ENCODE measurements at places on chromosomes 3 and 15.

GRCh38 chr3:49386056-49386756 is 25.6 kb downstream of the RHOA start:
- peak; percentile 56 for DNase-seq

DNA sequence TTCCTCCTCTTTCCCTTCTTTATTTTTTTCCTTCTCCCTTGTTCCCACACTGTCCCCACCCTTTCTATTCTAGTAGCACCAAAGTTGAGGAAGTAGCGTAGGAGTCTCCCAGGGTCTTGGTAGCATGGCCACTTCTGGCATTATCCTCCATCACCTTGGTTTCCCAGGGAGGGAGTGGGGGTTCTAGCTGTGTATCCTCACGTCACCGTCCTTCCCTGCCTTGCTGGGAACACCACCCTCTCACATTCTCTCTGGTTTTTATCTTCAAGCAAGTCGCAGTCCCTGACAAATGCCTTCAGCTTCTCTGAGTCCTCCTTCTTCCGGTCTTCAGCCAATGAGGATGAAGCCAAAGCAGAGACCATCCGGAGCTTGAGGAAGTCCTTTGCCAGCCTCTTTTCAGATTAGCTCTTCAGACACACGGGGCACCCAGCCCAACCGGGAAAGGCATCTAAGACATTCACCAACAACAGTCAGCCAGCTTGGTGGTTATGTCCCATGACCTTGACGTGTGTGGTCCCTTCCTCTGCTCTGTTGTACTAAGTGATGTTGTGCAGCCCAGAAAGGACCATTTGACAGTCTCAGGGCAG is 31.6 kb upstream of the TIMP4 start:
- DNase-seq, result no peak

DNA sequence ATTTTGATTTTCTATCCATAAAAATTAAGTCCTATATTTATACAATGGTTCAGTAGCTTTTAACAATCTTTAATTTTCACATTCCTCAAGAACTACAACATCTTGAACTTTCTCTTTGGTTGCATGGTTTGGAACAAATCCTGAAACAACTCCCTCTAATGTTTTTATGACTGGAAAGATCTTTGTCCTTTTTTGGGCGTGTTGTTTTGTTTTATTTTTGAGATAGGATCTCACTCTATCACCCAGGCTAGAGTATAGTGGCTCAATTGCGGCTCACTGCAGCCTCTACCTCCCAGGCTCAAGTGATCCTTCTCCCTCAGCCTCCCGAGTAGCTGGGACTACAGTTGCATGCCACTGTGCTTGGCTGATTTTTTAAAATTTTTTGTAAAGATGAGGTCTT is 4.0 kb downstream of the STX19 start:
- no peak for DNase-seq

- DNase-seq, result peak; percentile 93
Observed at GRCh38 chr15:48590723-48591122, 54.8 kb downstream of the FBN1 start.

GRCh38 chr3:99872923-99873254 is 55.2 kb downstream of the CMSS1 start:
- DNase-seq, result peak; percentile 69

GRCh38 chr3:141122455-141123030 is 71.4 kb downstream of the SPSB4 start:
- DNase-seq, result no peak

DNA sequence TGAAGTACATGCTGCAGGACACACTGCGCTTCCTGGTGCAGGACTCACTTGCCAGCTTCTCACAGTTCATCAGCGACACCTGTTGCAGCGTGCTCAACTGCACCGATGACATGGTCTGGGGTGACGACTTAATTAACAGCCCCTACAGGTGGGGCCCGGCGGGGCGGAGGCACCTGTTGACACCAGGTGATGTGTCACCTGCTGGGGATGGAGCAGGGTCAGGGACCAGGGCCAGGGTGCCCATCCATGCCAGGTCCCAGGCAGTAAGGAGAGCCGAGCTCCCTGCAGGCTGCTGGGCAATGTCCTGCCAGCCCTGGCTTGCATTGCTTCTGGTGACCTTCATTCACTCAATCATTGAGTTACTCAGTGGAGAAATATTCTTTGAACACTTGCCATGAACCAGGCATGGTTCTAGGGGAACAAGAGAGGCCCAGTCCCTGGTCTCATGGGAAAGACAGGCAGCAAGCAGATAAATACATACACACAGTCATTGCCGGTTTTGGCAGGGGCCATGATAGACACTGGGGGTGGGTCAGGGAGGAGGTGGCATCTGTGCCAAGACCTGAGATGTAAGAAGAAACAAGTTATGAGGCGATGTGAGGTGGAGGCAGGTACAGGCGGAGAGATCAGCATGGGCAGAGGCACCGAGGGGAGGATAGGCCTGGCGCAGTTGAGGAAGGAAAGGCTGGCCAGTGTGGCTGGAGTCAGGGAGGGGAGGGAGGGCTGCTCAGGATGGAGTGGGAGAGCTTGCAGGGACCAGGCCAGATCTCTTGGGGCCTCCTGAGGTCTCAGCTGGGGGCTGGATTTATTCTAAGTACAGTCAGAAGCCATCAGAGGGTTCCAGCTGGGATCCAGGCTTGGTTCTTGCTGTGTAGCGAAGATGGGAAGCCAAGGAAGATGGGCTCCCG is 30.8 kb downstream of the DNAH1 start:
- no peak for DNase-seq

DNA sequence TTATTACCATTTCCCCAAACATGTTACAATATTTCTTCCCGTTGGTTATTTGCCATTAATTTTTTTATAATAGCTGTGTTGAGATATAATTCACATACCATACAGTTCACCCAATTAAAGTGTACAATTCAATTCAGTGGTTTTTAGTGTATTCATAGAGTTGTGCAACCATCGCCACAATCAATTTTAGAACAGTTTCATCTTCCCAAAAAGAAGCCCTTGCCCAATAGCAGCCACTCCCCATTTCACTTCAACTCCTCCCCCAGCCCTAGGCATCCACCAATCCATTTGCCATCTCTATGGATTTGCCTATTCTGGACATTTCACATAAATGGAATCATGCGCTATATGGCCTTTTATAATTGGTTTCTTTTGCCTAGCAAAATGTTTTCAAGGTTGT is 225.1 kb downstream of the EPHB1 start:
- DNase-seq, result peak; percentile 11

DNA sequence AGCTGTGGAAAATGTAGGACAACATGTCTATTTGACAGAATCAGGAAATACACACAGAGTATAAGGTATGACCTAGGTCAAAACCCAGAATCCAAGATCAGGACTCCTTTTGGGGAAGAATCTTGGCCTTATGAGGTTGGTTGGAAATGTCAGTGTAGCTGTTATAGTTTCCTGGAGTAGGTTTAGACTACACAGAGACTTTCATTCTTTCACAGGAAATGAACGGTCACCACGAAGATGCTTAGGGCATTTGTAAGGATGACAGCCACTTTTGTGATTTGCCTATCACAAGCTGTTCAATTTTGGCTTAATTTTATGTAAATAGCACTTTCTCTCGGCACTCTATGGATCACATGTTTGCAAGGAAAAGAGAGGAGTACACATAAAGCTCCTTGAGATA is 18.6 kb upstream of the ZBTB20 start:
- no peak for DNase-seq

DNA sequence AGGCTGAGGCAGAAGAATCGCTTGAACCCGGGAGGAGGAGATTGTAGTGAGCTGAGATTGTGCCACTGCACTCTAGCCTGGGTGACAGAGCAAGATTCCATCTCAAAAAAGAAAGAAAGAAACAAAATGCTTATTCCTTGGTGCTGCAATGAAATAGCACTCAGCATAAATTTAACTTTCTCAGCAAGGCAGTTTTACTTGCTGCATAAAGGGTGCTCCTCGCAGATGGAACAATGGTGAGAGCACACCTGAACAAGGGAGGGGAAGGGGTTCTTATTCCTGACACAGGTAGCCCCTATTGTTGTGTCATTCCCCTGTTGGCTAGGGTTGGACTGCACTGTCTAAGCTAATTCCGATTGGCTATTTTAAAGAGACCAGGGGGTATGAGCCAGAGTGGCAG is 17.1 kb downstream of the PAK2 start:
- DNase-seq, result no peak

DNA sequence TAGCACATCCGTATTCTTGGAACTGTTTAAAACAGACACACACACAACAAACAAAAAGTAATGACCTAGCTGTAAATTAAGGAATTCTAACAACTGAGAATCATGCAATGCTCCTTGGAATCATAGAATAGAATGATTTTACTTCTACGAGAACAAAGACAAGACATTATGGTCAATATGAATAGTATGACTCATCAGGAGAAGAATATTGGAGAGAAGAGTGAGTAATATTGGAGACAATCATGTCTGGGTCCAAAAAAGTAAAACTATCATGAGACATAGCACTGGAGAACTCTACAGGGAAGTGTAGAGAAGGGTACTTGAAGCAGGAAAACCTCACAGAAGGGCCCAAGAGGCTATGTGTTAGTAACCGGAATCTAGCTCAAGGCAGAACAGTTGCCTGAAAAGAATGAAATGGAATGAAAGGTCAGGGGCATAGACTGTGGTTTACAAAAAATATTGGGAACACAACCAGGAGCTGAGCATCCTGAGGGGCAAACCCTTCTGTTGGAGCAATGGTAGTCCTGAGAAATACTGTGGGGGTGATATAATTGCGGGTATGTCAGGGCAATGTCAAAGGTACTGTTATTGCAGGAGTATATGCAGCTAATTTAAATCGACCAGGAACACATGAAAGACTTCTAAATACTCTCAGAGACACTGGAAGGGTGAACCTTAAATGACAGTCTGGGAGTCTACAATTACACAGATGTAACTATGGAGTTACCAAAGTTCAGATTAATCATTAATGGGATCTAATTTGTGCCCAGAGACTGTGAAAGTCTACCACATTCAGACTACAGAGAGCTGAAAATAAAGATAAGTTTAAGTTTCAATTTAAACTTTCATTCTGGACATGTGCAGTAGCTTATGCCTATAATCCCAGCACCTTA is 201.2 kb downstream of the BCHE start:
- DNase-seq, result no peak

- DNase-seq, result no peak
Observed at GRCh38 chr15:56944485-56944884, 26.0 kb downstream of the TCF12 start.

DNA sequence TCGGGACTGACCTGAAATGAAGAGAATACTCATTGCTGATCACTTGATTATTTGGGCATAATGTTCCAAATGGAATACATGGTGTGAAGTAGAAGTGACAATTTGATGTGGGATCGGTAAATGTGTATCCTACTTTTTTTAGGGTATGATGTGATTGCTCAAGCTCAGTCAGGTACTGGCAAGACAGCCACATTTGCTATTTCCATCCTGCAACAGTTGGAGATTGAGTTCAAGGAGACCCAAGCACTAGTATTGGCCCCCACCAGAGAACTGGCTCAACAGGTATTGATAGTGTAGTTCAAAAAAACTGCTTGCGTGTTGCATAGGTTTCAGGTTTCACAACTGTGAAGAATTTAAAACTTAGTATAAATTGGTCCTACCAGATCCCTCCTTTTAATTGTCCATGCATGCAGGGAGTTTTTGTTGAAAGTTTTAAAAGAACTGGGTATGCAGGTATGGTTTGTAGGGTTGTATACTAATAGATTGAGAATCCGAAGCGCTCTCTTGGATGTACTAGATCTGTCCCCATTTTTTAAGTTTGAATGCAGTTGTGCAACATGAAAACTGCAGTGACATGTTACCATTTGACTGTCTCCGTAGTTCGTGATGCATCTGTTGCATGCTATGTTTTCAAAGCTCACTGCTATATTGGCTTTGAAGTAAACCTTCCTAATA is 1.6 kb downstream of the EIF4A2 start:
- no peak for DNase-seq

- no peak for DNase-seq
Observed at GRCh38 chr3:49501842-49502241, 31.8 kb downstream of the DAG1 start.

GRCh38 chr15:90966262-90966661 is 11.6 kb downstream of the RCCD1 start:
- DNase-seq, result no peak

DNA sequence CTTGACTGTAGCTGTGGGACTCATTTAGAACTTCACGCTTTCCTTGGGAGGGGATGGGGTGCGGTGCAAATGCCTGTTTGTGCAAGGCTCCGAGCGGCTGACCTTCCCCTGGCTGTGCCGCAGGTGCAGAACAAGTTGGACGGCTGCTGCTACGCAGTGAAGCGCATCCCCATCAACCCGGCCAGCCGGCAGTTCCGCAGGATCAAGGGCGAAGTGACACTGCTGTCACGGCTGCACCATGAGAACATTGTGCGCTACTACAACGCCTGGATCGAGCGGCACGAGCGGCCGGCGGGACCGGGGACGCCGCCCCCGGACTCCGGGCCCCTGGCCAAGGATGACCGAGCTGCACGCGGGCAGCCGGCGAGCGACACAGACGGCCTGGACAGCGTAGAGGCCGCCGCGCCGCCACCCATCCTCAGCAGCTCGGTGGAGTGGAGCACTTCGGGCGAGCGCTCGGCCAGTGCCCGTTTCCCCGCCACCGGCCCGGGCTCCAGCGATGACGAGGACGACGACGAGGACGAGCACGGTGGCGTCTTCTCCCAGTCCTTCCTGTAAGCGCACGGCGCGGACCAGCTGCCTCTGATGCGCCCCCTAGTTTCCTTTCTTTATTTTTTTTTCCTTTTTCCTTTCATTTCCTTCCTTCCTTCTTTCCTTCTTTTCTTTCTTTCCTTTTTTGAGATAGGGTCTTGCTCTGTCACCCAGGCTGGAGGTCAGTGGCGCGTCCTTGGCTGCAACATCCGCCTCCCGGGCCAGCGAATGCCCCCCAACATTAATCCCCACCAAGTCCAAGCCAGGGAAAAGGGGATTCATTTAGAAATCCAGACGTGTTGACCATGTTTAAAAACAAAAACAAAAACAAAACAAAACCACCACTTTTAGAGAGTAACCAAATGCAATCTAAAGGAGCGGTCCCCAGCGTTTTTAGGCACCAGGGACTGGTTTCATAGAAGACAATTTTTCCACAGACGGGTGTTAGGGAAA is 42.7 kb downstream of the EIF2AK4 start:
- no peak for DNase-seq

GRCh38 chr3:173970281-173970680 is 572.7 kb downstream of the NLGN1 start:
- no peak for DNase-seq

DNA sequence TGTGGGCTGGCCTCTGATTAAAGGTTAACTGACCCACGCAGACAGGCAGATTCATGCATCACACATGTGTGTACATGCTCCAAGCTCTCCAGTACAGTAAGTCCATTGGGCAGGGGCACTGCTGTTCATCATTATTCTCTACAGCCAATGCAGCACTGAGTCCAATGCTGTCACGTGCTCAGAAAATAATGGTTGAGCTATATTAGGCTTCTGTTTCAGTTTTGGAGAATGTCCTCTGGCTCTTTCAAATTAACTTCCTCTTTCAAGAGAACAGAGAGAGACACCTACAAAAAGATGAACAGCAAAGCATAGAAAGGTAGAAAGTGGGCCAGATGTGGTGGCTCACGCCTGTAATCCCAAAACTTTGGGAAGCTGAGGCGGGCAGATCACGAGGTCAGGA is 202.6 kb downstream of the MEX3B start:
- peak; percentile 33 for DNase-seq

Data from OCI-M1 (cell line).